ENCODE measurements at places on chromosomes 4 and X. TPM values are rescaled to one million over a fixed set of nuclear protein-coding genes. Genes with fewer than 3 reads are reported as not detected.

DNA sequence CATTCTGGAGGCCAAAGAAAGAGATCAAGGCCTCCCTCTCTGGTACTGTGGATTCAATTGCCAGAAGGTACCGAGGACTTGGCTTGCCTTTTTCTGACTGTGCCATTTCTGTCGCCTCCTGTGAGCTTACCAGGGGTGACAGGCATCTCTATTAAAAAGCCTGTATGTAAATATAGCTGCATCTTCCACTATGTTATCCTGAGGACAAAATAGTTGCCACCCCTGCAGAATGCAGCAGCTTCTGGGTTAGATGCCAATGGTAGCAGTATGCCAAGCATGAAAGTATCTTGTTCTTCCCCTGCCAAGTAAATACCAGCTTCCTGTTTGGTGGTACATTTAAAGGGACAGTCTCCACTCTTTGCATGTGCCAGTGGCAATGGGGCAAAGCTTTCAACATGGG, 10.7 kb downstream of the TRPC5OS start:
- H3K4me1 ChIP-seq: no peaks in the 10 kb centered on the region
- H3K27me3 ChIP-seq: no peaks in the 10 kb centered on the region
- no peaks in the 10 kb centered on the region for H3K36me3 ChIP-seq

DNA sequence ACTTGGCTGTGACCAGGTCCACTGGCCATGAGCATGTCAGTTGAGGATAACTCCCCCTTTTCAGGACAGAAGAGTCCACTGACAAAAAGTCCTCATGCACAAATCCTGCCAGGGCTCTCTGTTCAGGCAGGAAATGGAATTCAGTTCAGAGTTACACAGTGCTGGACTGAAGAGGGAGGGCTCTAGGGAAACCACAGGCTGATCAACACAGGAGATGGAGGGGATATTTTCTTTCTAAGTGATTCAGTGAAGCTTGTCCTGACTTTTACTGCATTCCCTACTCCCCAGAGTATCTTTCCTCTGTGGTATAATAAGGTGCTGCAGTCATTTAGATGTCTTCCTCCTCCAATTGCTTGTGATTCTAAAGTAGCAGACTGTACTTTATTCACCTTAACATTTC, 335.5 kb upstream of the IGFBP7 start:
- no peak for DNase-seq
- no peaks in the 10 kb centered on the region for H3K27me3 ChIP-seq
- H3K4me3 ChIP-seq: no peak overlapping the region

GRCh38 chr4:108029016-108029720, 39.5 kb downstream of the HADH start:
- H3K27ac ChIP-seq: no peak overlapping the region
- no peaks in the 10 kb centered on the region for H3K36me3 ChIP-seq

GRCh38 chr4:88240297-88240714, 44.1 kb downstream of the PPM1K start:
- no peak overlapping the region for H3K4me3 ChIP-seq
- no peaks in the 10 kb centered on the region for H3K27me3 ChIP-seq
- H3K36me3 ChIP-seq: no peaks in the 10 kb centered on the region
- no peaks in the 10 kb centered on the region for H3K4me1 ChIP-seq
- peak; percentile 47 for DNase-seq

GRCh38 chr4:77992581-77992980, 64.5 kb upstream of the FRAS1 start:
- no peak for DNase-seq
- H3K27ac ChIP-seq: no peak overlapping the region
- no peaks in the 10 kb centered on the region for H3K36me3 ChIP-seq
- no peaks in the 10 kb centered on the region for H3K4me1 ChIP-seq
- H3K27me3 ChIP-seq: no peaks in the 10 kb centered on the region

GRCh38 chrX:154298312-154298711, 2.7 kb downstream of the TKTL1 start:
- no peaks in the 10 kb centered on the region for H3K27me3 ChIP-seq
- H3K36me3 ChIP-seq: no peaks in the 10 kb centered on the region
- H3K27ac ChIP-seq: no peak overlapping the region
- DNase-seq: no peak
- no peak overlapping the region for H3K4me3 ChIP-seq
- H3K4me1 ChIP-seq: no peaks in the 10 kb centered on the region

DNA sequence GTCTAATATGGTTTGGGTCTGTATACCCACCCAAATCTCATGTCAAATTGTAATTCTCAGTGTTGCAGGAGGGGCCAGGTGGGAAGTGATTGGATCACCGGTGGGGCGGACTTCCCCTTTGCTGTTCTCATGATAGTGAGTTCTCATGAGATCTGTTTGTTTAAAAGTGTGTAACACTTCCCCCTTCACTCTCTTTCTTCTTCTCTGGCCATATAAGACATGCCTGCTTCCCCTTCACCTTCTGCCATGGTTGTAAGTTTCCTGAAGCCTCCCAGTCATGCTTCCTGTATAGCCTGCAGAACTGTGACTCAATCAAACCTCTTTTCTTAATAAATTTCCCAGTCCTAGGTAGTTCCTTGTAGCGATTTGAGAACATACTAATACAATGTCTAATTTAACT, 19.7 kb upstream of the SCRG1 start:
- no peak for DNase-seq
- H3K4me3 ChIP-seq: no peak overlapping the region
- no peaks in the 10 kb centered on the region for H3K36me3 ChIP-seq

- no peak overlapping the region for H3K4me3 ChIP-seq
- no peaks in the 10 kb centered on the region for H3K27me3 ChIP-seq
- no peaks in the 10 kb centered on the region for H3K4me1 ChIP-seq
- H3K36me3 ChIP-seq: no peaks in the 10 kb centered on the region
These were observed 279.9 kb upstream of the TET2 start for GRCh38 chr4:104866809-104867208.

DNA sequence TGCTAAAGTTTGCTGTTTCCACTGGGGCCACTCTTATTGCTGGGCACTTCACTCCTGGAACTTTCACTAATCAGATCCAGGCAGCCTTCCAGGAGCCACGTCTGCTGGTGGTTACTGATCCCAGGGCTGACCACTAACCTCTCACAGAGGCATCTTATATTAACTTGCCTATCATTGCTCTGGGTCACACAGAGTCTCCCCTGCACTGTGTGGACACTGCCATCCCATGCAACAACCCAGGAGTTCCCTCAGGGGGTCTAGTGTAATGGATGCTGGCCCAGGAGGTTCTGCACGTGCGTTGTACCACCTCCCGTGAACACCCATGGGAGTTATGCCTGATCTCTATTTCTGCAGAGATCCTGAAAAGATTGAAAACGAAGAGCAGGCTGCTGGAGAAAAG, 41.8 kb upstream of the IQSEC2 start:
- no peaks in the 10 kb centered on the region for H3K36me3 ChIP-seq
- no peak for DNase-seq

- H3K36me3 ChIP-seq: no peaks in the 10 kb centered on the region
- no peak for DNase-seq
- no peak overlapping the region for H3K4me3 ChIP-seq
- H3K27ac ChIP-seq: no peak overlapping the region
These were observed 192.2 kb downstream of the APBB2 start for GRCh38 chr4:41022116-41022515.

GRCh38 chr4:150583287-150584110, 1.5 kb downstream of the MAB21L2 start:
- no peaks in the 10 kb centered on the region for H3K27me3 ChIP-seq
- no peak overlapping the region for H3K4me3 ChIP-seq
- DNase-seq: no peak
- H3K36me3 ChIP-seq: no peaks in the 10 kb centered on the region
- no peak overlapping the region for H3K27ac ChIP-seq
- no peaks in the 10 kb centered on the region for H3K4me1 ChIP-seq

DNA sequence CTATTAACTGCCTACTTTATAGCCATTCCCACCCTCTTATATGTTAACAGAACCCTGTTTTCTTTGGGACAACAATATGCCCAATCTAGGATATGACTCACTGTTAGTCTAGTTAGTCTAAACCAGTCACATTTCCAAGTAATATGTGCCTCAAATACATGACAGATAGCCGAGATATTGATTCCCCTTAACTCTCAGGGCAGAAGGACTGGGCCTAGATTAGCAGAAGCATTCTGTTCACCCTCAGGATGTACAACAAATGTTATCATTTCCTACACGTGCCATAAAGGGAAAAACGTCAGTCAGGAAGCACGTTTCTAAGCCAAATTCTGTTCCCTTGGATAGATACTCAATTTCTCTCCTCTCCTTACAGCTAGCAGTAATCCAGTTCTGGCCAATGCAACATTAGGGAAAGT, 114.1 kb downstream of the SLC10A7 start:
- no peaks in the 10 kb centered on the region for H3K27me3 ChIP-seq
- H3K4me3 ChIP-seq: no peak overlapping the region
- H3K36me3 ChIP-seq: no peaks in the 10 kb centered on the region
- DNase-seq: no peak
- no peaks in the 10 kb centered on the region for H3K4me1 ChIP-seq
- H3K27ac ChIP-seq: no peak overlapping the region

The CFAP299 gene
- not detected for total RNA-seq

The SPANXC gene
- total RNA-seq: not detected

The TCEAL2 gene
- 1.4 TPM for total RNA-seq

The TBC1D8B gene
- 38.1 TPM for total RNA-seq

The EDNRA gene
- total RNA-seq: 4.4 TPM

All from adrenal gland (tissue), 19 donors.